ENCODE measurements at places on chromosomes 3 and 15.

GRCh38 chr3:197428117-197428801 lies 127.5 kb downstream of the BDH1 start:
- DNase-seq: no peak

DNA sequence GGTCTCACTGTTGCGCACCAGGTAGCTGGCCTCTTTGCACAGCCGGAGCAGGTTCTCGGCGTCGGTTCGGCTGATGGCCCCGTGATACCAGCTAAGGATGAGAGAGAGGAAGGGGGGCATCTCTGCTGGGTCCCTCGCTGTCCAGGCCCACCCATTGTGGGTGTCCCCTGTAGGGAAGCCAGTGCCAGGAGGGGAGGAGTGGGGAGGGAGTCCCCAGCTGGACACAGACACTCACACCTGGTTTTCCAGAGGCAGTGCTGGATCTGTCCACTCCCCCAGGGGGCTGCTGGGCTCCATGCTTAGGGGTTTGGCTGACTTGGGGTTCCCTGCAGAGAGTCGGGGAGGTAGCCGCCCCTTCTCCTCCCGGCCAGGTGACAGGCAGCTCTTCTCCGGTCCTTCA lies 15.9 kb downstream of the SHF start:
- no peak for DNase-seq

DNA sequence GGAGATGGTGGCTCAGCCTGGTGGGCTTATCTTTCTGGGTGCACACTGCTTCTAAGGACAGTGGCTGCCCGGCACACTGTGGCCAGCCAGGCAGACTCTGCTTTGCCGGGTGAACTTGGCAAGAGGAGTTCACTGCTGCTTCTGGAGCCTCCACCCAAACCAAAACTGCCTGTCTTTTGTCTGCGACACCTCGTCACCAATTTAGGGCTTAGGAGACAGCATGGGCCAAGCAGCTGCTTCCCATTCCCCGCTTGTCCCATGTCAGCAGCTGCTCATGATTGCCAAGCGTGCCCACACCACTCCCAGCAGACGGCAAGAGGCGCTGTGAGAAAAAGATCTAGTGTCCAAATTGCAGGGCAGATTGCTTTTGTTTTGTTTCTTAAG lies 57.3 kb downstream of the LSM3 start:
- no peak for DNase-seq

DNA sequence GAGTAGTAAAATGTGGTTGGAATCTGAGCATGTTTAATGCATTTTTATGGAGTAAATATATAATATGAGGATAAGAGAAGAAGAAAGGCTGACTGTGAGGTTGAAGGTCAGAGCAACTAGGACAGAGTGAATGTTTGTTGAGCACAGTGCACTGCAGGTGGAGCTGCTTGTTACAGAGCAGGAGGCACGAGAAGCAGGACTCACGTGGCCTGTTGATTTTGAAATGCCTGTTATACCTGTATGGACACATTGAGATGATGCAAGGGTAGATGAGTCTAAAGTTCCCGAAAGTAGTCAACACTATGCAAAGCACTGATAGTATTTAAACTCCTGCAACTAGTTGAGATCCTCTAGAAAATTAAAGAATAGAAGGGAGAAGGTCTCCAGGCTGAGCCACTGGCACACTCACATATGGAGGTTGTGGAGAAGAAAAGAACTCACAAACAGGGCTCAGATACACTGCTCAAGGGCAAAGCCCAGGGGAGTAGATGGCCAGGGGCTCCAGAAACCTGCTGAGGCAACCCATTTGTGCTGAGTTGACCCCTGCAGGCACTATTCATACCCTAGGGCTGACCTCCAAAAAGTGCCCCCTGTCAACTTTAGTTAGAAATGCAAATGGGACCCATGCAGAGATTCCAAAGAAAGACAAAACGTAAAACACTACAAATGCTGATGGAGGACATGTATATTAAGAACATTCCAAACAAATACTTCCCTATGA lies 541.5 kb downstream of the GABRG3 start:
- no peak for DNase-seq

DNA sequence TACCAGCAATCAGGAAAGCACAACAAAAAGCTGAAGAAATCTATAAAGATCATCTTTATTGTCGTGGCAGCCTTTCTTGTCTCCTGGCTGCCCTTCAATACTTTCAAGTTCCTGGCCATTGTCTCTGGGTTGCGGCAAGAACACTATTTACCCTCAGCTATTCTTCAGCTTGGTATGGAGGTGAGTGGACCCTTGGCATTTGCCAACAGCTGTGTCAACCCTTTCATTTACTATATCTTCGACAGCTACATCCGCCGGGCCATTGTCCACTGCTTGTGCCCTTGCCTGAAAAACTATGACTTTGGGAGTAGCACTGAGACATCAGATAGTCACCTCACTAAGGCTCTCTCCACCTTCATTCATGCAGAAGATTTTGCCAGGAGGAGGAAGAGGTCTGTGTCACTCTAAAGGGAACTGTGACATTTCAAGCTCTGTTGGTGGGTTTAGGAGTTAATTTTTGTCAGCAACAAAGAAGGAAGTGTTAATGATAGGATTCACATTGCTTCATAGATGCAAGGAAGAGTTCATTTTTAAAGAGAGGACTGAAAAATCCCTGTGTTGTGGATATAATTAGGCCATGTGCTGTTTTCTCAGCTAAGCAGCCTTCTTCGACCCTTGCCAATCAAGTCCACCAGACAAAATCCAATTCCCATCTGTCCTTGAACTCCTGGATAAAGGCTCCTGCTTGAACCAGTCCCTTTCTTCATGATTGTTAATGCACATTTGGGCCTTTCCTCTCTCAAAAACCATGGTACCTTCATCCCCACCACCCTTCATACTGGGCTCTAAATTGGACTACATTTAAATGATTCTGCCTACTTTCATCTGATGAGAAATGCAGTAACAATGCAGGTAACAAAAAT lies 1.2 kb downstream of the GPR15 start:
- DNase-seq: no peak

DNA sequence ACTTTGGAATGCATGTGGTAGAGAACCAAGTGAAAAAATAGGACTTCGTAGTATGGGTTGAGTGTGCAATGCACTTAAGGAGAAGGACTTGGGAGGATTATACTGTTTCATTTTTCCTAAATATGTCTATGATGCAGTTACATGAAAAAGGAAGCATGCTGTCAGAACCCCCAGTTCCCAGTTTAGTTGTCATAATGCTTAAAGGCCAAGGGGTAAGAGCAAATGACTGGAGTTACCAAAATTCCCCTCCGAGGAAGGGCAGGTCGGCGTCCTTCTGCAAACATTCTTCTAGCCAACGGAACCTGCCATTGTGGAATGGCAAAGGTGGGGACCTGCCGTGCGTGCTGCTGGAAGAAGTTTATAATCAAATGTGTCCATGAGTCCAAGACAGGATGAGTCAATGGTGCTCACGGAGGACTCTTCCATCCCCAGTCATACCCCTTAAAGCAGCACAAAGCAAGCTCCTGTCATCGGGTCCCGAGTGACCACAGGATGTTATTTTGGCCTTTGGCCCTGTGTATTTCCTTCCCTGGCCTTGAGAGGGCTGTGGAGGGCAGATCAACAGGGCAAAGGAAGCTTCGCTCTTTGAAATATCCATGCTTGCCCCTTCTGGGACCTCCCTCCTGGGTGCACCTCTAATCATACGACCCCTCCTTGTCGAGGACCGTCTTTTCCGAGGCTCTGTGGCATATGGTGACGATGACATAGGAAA lies 93.2 kb downstream of the SLCO3A1 start:
- no peak for DNase-seq

DNA sequence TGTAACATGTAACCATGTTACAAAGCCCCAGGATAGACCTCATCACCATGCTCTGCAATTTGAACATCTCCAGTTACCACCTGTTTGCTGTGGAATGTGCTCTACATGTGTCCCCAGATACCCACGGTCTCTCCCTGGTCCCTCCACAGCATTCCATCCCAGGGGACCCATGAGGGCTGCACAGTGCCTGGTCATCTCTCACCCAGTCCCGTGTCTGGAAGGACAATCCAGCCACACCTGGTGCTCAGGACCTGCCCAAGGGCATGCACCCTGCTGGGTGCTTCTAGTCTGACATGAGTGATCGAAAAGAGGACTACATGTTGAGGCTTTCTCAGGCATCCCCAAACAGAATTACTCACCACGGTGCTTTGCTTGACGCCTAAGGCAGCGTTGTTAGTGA lies 119.6 kb upstream of the ATP10A start:
- no peak for DNase-seq

DNA sequence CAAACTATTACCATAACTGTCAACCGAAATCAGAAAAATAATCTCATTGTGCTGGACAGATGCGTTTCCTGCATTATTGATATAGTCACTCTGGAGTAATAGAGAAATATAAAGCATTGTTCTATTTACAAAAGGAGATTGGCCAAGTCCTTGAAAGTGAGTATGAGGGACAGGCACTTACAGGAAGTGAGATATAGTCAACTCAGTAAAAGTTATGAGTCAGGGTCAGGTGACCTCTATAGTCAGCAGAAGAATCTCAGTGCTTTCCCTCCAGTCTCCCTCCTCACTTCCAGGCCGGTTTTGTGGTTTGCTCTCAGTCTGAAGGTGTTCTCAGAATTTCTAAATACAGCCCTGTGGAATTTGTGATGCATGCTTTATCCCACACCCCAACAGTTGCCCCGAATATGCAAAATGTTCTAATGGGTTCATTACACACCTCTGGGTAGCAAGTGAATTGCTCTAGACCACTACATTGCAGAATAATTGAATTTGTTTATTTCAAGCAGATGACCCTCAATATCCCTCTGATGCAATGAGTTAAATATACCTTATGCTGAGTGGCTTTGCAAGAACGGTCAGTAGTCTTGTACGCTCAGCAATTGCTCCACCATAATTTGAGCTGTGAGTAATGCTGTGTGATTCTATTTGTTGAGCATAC lies 787.7 kb downstream of the MCTP2 start:
- no peak for DNase-seq

GRCh38 chr3:45092132-45093031 lies 53.8 kb downstream of the CDCP1 start:
- no peak for DNase-seq

DNA sequence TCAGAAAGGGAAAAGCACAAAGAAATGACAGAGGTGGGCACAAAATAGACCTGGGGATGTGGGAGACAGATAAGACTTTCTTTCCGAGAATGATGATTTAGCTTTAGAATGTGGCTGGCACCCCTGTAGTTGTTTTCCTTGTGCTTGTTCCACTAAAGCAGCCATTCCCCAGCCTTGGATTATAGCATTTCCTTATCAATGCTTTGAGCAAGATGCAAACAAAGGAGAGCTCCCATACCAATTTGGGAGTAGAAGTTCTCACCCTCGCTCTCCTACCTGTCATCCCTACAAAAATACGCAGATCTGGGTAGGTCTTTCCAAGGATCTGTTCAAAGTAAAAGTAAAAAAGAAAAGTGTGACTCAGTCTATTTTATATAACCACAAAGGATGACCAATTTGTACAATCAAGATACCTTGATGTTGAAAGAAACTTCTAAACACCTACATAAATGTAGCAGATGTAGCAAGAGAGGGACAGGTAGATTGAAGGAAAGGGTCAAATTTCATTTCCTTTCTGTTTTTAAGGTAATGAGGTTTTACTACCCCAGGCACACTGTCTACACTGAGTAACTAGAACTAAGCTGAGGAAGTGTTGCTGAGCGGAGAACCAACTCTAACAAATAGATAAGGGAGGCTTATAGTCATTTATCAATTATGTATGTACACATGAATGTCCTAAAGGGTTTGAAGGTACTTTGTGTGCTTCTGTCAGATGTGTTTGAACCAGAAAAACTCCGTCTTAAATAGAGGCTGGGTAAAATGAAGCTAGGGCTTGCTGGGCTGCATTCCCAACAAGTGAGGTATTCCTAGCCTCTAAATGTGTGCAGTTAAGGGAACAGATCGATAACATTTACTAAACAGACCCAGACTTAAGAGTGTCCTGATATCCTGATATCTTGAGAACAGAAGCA lies 91.1 kb upstream of the LRRN1 start:
- no peak for DNase-seq

DNA sequence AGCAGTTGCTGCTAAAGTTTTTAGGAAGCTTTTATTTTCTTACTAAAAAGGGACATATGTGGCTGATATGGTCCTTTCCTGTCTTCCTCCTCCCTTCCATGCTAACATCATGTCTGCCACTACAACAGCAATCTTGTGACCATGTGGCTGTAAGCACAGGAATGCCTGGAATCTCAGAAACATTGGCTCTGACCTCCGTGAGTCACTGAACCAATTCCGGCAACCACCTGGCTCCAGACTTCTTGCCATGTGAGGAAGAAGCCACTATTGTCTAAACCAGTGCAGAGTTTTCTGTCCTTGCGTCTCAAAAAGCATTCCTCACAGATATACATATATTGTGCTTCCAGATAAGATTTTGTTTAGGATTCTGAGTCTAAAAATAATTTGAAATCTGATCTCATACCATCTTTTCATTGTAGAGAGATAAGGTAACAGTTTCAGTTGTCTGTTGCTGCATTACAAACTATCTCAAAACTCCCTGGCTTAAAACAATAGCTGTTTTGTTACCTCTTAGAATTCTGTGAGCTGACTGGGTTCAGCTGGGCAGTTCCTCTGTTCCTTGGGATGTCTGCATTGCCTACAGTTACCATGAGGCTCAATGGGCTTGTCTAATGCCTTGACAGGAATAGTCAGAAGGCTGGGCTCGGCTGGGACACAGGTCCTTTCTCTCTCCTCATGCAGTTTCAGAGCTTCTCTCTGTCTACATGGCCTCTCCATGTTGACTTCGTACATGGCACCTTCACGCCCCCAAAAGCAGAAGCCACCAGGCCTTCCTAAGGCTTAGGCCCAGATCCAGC lies 77.3 kb upstream of the MAGI1 start:
- DNase-seq: no peak

DNA sequence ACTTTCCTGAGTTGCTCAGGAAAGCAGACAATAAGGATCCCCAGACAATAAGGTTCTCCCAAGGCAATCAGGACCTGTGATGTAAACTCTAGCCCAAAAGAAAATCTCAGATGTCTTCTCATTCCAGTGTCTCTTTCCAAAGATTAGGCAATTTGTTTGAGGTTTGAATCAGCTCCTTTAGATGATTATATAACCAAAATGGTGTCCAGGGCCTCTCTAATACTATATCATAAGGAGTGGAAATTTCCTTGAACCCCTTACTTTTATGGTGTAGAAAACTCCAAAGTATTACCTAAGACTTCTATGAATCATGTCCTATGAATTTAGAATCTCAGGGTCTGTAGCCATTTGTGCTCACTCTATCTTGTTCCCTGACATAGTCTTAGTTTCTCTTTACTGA lies 65.9 kb downstream of the GPR176 start:
- DNase-seq: no peak

DNA sequence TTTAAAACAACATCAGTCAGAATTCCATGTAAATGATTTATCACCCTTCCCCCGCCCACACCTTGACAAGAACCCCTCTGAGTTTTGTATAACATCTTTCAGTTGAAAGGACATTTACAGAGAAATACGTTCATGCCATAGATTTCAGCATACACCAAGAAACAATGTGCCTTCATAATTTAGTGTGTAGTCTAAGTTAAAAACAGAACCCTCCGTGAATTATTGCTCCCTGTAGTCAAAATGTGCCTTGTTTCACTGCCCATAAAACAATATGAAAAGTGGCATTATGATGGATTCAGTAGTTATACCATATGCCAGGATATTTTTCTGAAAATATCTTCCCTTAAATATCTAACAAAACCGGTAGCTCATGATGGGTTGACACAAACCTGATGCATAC lies 953.9 kb downstream of the GBE1 start:
- no peak for DNase-seq

DNA sequence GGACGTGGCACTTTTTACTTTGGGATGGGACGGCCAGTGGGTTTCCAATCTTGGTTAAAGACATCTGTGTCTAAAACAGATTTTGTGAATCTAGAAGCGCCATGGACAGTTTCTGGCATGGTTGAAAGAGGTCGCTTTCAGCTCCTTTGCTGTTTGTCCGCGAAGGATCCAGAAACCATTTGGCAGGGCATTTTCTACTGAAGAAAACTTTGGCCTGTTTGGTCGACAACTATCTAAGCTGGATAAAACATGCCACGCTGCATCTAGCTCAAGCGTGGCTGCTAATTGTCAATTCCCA lies 730 bp upstream of the RORA start:
- no peak for DNase-seq

Data from CD8-positive, alpha-beta memory T cell (primary cell).